ENCODE measurements at places on chromosomes 6 and 20.

DNA sequence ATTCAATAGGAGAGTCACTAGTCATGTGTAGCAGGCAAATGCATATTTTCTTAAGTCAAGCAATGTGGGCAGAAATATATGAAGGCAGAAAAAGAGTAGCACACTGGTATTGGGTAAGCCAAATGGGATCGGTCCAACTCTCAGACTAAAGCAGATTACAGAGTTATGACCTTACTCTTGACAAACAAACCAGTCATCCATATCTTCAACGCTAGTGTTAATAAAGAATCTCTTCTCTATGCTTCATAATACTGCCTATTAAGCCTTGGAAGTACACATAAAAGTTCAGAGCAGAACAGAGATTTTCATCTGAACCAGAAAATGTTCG is 320.2 kb upstream of the JARID2 start:
- DNase-seq: no peak

GRCh38 chr6:19320111-19320581 is 517.0 kb upstream of the ID4 start:
- no peak for DNase-seq

DNA sequence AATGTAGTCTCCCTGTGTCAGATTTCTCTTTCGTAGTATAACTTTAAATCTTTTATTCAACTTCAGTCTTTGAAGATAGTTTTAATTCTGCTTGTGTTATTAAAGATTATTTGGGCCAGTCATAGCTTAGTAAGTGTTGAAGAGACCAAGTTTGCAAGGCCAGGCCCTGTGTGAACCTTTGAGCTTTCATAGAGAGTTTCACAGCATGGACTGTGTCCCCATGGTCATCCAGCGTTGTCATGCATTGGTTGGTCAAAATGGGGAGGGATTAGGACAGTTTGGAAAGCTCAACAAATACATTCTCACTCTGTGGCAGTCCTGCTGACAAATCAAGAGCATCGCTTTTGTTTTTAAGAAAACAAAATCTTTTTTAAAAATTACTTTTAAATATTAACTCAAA is 74.6 kb upstream of the FAM83B start:
- DNase-seq: no peak

- no peak for DNase-seq
These were observed 3.4 kb upstream of the GATA5 start for GRCh38 chr20:62479156-62479555.

GRCh38 chr6:53089948-53090347 is 24.7 kb downstream of the FBXO9 start:
- no peak for DNase-seq

DNA sequence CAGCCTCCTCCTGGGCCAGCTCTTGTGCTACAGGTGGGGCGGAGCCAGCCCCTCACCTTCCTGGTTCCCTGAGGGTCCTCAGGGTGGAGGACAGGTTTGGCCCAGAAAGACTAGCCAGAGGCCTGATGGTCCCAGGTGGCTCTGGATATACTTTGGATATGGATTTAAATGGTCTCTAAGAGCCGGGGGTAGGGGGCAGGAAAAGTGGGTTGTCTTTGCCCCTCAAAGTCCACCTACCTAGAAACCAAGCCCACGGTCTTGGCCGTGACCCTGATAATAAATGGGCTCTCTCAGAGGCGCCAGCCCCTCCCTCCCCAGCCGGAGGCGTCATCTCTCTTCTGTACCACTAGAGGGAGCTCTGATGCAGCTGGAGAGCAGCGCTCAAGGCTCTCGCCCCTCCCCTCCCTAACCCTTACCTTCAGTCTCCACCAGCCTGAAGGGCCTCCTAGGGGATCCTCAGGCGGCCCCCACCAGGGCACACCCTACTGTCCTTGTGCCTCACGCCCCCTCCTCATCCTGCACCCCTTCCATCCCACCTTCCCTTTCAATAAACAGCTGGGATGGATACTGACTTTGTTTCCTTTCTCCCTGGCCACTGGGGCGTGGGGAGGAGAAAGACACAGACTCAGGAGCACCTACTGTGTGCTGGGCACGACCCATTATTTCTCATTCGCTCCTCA is 7.5 kb downstream of the NRSN2 start:
- no peak for DNase-seq
